Transverse colon (tissue), 4 donors: ENCODE measurements at places on chromosomes 16 and 17. TPM values are rescaled to one million over a fixed set of nuclear protein-coding genes. Genes with fewer than 3 reads are reported as not detected.

DNA sequence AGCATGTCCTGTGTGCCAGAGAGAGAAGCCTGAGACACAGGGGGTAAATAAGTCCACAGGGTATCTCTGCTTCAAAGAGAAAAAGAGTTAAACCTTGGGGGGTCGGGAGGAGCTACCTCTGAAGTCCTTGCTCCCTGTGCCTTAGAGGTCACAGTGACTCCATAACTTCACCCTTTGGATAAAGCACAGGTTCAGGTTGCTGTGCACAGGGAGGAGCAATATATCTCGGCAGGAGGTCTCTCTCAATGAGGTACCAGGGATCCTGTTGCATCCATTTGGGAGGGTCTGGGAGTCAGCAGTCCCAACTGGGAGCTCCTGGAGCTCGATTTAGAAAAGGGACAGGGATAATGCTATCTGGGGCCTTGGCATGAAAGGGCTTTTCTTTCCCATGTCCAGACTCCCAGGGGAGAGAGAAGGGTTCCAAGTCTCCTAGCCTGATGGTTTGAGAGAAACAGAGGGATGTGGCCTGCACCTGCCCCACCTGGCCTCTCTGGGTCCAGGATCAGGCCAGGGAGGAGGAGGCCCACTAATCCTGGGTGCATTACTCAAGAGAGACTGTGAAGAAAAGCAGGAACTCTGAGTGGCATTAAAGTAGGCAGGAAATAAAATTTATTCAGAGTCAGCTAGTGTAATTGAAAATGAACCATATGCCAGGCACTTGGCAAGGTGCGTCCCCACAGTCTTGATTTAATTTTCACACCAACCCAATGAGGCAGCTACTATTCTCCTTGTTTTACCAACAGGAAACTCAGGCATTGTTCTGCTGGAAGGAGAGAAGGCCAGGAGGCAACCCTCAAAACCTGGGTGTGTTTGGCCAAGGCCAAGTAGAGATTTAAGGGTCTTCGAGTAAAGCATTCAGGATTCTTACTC lies 40.7 kb downstream of the CUEDC1 start:
- DNase-seq: no peak

GRCh38 chr16:30068750-30069610 lies 3.4 kb downstream of the ALDOA start:
- DNase-seq: peak; percentile 28

DNA sequence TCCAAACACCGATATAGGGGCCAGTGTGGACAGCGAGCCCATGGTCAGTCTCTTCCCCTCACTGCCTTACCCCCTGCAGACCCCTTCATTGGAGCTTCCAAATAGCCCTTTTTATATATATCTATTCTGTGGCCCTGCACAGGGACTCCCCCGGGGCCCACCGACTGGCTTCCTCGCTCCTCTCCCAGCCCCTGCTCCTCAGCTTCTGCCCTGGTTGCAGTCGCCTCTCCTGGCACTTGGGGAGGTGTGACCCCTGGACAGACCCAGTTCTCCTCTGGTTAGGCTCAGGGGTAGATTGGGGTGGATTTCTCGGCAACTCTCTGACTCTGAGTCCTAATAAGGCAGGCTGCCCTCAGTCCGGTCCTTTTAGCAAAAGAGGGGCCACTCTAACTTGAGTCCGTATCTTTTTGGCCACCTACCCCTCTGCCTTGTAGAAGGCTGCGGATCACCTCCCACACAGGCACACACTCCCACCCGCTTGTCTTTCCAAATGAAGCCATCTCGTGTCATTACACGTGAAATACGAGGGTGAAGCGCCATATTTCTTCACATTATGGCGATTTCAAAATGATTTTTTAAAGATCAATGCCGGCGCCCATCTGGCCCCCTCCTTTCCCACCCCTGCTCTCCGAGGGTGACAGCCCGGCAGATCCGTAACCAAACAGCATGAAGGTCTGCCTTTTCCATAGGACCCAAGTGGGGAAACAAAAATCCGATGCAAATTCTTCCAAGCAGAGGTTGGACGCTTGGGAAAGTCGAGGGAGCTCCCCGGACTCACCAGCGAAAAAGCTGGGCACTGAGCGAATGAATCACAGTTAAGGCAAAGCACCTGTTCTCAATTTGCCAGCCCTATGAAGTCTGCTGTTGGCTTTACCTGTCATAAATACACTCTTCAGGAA lies 1.7 kb upstream of the HOXB9 start:
- DNase-seq: peak; percentile 19

DNA sequence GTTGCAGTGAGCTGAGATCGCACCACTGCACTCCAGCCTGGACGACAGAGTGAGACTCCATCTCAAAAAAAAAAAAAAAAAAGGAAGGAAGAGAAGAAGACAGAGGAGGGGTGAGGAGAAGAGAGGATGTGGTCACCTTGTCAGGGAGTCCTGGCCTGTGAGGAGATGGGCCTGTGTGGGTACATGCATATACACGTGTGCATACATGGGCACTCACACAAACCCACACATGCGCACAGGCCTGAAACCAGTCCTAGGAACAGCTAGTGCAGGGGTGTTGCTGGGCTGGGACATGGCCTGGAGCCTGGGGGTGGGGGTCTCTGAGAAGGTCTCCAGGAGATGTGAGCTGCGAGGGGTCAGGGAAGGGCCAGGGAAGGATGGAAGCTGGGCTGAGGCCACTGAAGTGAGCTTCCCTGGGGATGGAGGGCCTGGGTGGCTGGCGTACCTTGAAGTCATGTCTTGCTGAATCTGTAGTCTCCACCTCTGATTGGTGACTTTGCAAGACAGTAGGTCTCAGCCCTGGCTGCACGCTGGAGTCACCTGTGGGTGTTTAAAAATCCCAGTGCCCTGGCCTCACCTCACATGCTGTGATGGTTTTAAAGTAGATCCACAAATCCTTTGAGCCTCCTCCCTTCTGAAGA lies 72.4 kb downstream of the MRM1 start:
- DNase-seq: no peak

- no peak for DNase-seq
Observed at GRCh38 chr17:44094701-44095387, 24.3 kb downstream of the G6PC3 start.

MBTD1 gene
- total RNA-seq: 28.1 TPM
